ENCODE measurements at places on chromosomes 4 and X. TPM values are rescaled to one million over a fixed set of nuclear protein-coding genes. Genes with fewer than 3 reads are reported as not detected.
A peak's percentile ranks its signal among the peaks of the same experiment; 100 is the strongest.

DNA sequence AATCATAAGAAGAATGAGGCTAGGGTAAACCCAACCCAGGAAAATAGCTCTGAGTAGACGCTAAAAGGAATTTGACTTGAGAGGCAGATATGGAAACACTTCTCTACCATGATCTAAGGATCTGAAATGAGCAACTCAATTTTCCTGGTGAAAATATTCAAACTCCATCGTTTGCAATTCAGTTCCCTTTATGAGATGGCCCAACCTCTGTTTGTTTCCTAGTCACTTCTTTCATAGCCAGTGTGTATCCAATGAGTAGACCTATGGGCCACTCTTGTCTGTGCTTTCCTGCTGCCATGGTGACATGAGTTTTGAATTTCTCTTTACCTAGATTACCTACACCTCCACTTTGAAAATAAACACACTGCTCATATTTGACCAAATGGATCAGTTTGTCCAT lies 176.2 kb upstream of the GPRIN3 start:
- DNase-seq = peak; percentile 9

DNA sequence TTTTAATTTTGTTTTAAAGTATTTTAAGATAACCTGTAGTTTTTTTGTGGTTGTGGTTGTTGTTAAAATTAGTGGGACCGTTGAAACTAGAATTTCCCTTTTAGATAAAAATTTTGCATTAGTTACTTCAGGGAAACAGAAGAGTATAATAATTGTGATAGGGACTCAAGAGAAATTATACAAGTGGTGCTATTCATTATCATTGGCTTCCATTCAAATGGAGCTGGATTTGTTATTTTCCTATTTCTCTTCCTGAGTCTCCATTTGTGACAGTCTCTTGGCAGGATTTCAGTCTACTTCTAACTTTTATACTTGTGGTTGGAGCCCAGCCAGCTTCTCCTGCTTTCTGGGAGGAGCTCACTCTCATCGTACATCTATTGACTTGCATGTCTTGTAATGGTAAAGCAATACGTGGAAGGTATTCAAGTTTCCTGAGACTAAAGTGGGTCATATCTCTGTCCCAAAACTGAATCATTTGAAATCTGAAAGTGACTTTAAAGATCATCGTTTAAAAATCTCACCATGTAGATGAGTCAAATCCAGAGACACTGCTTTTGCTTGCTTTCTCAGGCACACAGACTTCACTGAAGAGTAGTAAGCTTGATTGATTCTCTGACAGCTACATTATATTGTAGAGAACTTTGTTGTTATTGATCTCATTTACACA lies 155.8 kb downstream of the RPA4 start:
- DNase-seq = peak; percentile 55

Gene ANKRD50
- total RNA-seq = 27.5 TPM

- no peak for DNase-seq
Observed at GRCh38 chrX:46551494-46552128, 6.4 kb upstream of the ZNF674 start.

Gene KIT
- total RNA-seq = 0.29 TPM

- DNase-seq = no peak
Observed at GRCh38 chr4:153804722-153805121, 15.8 kb upstream of the SFRP2 start.

- DNase-seq = no peak
Observed at GRCh38 chr4:868421-868820, 42.5 kb upstream of the CPLX1 start.

GRCh38 chr4:145779319-145779801 lies 99.4 kb downstream of the C4orf51 start:
- no peak for DNase-seq

Gene PRKG2
- total RNA-seq = 0.88 TPM

DNA sequence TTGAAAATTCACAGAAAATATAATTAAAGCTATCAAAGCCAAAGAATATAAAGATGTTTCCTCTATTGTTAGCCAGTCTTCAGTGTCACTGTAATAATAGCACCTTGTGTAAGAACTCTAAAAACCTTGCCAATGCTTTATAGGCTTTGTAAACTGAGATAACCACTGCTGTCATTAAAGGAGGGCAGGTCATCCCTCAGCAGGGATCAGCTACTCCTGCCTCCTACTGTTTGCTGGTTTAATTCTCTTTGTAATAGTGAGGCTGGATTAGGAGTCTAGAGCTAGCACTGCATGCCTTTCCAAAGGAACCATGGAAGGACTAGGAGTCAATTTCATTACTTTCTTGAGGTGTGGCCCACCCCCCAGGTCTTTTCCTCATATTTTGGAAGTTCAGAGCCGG lies 46.2 kb downstream of the FHIP1A start:
- DNase-seq = no peak

Gene TMEM154
- total RNA-seq = 2.9 TPM

Gene C1QTNF7
- 0.72 TPM for total RNA-seq

- DNase-seq = no peak
Observed at GRCh38 chr4:114057746-114058145, 78.3 kb upstream of the ARSJ start.

DNA sequence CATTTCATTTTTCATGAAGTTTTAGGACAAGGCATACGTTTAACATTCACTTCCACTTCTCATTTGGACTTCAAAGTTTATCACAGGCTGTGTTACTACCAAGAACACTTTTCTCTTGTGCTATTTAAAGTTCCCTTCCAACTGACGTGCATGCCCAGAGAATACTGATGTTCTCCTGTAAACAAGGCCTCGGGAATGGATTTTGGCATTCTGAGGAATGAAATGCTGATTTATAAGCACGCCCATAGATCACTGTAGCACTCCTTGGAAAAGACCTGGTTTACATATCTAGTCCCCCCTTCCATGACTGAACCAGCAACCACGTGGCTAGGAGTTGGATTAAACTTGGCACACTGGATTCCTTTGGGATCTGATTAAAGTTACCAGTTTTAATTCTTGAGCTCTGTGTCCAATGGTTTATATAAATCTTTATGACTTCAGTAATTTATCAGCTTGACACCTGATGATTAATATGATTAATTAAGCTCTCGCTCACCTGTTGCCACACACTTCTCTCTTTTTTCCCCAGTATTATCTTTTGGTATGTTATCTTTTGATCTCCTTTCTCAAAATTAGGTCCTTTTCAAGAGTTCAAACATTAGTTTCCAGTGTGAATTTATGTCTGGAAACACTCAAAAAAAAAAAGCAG lies 122.4 kb upstream of the HAND2 start:
- DNase-seq = no peak
